Stimulated activated CD8-positive, alpha-beta memory T cell treated with anti-CD3 and anti-CD28 coated beads, Interleukin-7, amount 100 ng/mL, for 1 hour (primary cell): ENCODE measurements at places on chromosomes 5 and 9.

- no peak for DNase-seq
Observed at GRCh38 chr5:21806943-21807342, 1046.2 kb downstream of the CDH12 start.

DNA sequence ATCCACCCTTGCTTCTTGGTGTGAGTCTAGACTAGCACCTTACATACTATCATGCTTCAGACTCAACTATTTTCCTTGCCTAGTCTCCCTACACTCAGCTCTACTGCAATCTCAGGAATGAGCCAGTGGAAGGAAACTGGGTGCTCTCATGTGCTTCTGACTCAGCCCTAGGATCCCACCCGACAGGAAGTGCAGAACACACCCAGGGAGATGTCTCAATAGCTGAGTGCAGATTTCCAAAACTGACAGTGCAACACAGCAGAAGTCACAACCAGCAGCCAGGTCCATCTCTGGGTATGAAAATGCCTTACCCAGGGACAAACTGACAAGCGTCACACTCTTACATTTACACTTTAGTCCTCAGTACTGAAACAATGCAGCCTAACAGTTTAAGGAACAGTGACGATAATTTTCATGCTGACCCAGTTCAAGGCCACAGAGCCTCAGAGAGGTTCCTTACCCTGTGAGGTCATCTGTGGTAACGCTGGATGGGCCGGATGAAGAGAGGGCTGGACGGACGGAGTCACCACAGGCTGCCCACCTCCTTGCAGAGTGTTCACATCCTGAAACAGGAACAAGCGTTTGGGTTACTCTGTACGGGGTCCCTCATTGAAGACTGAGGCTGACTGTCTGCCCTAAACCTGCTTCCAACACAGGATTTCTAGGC is 33.0 kb downstream of the FKBP15 start:
- no peak for DNase-seq

DNA sequence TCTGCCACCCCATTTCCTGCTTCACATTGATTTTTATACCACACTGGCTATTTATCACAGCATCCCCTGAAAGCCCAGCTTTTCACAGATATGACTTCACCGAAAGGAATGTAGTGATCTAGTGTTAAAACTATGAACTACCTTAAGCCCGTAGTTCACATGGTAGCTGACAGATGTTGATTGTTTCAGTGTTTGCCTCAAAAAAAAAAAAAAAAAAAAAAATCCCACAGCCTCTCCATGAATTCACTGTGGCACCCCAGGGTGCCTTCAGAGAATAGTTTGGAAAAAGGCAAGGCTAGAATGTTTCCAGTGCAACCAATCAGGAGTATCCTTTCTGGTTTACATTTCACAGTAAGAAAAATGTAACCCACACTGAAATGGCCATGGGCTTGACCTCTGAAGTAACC is 37.1 kb downstream of the GLIS3 start:
- DNase-seq, result no peak

GRCh38 chr9:127793093-127793708 is 7.4 kb downstream of the CDK9 start:
- no peak for DNase-seq

DNA sequence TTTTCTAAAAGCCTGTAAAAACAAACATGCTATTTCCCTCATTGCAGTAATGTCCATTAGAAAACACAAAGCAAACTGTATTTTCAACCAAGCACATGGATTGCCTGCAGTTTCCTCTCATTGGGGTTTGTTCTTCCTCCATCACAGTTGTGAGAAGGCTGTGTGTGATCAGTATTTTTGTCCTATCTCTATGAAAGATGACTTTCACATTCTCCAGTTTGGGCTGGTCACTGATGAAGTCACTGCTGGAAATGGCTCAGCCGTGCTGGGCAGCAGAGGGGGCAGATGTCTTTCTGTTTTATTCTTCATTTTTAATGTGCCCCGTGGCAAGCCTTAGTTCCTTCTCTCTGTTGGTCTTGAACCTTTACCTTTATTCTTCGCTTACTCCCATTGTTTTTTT is 288.9 kb upstream of the MPDZ start:
- DNase-seq, result no peak

DNA sequence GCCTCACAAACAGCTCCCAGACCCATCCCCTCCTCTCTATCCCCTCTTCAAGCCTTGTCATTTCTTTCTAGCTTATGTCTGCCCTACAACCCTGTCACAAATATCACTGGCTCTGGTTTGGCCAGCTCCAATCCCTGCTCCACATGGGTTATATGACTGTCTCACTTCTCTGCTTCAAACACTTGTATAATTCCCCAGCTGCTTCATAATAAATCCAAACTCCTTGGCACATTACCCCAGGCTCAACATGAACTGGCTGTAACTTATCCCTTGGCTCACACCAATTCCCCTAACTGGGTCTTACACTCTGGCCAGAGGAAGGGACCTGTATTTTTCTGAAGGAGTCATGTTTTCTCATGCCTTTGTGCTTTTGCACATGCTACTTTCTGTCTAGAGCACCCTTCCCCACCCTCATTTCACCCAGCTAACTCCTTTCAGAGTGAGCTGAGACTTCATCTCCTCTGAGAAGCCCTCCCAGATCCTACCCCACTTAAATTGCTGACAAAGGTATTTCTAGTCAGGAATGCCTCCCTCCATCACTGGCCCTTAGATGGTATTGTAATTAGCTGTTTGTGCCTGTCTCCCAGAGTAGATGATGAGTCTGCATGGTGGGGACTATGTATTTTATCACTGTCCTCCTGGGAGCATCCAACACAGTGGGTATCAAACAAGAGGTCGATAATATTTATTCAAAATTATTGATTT is 5.3 kb downstream of the PRXL2C start:
- DNase-seq, result no peak

DNA sequence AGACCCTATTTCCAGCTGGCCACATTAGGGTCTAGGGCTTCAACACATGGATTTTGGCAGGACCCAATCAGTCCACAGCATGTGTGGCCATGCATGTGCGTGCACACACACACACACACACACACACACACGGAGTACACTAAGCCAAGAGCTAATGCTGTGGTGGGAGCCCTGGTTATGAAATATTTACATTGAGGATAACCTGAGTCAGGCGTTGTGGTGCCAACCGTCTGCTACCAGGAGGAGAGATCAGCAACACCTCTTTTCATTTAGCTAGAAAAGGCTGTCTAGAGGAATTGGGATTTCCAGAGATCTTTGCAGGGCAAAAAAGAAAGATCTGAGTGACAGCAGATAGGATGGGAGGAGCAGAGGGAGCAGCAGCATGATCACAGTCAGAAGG is 141.5 kb downstream of the TRPM3 start:
- no peak for DNase-seq

GRCh38 chr5:168174376-168174775 is 117.1 kb upstream of the WWC1 start:
- DNase-seq, result no peak

DNA sequence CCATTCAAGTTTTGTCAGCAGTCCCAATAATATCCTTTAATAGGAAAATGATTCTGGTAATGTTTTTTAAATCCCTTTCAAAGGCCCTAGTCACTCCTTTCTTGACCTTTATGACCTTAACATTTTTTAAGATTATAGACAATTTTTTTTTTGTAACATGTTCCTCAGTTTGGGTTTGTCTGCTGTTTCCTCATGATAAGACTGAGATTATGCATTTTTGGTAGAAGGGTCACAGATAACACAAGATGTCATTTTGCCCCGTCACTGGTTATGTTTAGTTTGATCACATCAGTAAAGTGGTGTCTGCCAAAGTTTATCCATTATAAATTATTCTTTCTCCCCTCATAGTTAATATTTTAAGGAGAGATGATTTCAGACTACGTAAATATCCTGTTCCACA is 16.0 kb upstream of the PTPDC1 start:
- DNase-seq, result no peak

DNA sequence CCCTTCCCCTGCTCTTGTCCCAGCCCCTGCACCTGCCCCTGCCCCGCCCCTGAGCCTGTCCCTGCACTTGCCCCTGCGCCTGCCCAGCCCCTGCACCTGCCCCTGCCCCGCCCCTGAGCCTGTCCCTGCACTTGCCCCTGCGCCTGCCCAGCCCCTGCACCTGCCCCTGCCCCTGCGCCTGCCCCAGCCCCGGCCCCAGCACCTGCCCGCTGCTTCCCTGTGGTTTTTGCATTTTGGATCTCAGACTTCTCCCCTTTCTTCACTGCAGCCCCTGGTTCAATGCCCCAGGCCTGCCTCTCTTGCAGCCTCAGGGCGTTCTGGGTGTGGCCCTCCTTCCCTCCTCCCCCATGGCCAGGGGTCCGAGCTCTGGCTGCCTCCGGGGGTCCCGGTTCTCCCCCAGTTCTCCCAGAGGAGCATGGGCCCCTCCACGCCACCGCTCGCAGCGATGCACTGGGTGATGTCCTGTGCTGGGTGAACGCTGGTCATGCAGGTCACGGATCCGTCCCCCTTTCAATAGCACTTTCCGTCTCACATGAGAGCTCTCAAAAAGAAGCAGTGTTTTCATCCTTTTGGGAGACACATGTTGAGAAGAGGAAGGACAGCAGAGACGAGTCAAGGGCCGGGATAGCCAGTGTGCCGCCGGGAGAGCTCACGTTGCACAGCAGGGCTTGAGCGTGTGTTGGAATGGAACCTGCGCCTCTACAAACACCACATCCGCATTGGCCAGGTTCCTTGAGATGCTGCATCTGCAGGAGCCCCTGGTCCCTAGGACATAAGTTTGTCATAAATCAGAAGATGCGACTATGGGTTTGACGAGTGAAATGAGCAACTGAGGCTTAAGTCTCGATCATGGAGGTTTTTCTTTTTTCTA is 44.0 kb upstream of the IRX4 start:
- DNase-seq, result no peak

DNA sequence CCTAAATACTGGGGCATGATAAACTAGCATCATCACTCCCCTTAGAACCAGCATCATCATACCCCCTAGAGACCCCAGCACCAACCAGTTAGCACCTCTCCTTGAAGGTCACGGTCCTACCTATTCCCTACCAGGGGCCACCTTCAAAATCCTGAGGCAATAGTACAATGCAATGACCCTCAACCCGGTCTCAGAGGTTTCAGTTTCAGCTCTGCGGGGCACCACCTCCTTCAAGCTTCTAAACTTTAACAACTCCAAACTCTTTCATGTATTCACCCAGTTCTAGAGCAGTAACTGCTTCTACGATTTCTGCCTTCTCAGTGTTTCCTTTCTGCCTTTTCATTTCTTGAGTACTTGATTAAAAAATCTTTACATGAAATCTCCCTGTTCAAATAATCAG is 130.1 kb upstream of the EPB41L4A start:
- no peak for DNase-seq

DNA sequence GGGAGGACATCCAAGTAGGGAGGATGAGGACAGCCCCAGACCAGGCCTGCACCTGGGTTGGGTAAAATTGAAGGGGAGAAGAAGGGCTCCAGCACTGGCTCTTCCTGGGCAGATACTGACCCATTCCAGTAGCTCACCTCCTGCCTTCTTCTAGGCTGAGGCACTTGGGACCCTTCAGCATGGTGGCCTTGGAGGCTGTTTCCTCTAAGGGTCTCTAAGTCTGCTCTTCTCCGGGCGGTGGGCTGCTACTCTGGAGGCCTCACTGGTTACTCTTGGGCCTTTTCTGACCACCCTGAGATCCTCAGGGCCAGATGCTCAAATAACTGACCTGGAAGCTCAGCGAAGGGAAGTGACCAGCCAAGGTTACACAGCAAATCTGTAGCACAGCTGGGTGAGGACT is 2.8 kb upstream of the TIFAB start:
- no peak for DNase-seq

DNA sequence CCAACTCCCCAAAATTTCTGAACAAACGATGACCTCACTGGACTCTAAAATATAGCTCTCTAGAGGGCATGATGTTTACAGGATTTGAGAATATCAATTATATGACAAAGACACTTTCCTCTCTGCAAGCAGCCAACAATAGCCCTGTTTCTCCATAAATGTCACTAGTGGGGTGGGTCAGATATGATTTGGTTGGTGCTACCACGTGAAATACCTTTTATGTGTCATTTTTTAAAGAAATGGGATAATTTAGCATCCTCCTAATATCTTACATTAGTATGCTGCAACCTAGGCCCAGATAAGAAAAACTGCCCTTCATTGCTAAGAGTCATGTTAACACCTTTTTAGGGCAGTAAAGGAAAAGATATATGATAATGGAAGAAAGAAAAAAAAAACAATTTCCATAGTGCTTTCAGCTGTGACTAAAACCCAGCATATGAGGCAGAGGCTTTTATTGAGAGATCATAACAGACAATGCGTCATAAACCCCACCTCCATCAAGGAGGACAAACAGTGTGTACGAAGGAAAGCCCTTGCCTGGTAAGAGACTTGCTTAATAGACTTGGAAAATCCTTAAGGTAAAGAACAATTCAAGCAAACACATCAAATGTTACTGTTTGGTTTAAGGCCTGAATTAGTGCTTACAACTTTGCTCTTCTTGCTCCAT is 372.4 kb upstream of the PAPPA start:
- DNase-seq, result no peak

- DNase-seq, result no peak
Observed at GRCh38 chr5:119359737-119360413, 4.1 kb downstream of the TNFAIP8 start.

- DNase-seq, result no peak
Observed at GRCh38 chr9:117772960-117773359, 68.8 kb downstream of the TLR4 start.

- DNase-seq, result no peak
Observed at GRCh38 chr5:89374818-89375521, 492.0 kb upstream of the MEF2C start.

GRCh38 chr9:102669220-102669619 is 325.9 kb upstream of the CYLC2 start:
- no peak for DNase-seq

DNA sequence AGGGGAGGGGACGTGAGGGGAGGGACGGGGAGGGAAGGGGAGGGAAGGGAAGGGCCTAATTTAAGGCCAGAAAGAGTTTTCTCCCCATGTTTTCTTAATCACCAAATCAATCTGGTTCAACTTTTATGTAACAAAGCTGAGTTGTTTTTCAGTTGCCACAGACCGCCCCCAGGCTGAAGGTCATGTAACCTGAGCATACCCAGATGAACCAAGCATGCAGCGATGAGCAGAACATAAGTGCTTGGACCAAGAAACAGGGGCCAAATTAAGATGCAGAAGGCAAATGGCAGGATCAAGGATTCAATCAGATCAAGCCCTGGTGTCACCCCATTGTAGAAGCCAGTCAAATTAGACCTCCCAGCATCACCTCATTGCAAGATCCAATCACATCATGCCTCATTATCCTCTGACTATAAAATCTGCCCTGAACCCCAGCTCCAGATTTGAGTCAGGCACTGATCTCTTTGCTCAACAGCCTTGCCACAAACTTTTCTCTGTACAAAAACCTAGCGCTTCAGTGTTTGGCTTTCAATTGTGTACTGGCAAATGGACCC is 113.5 kb upstream of the TNPO1 start:
- no peak for DNase-seq

- no peak for DNase-seq
Observed at GRCh38 chr9:4301296-4301695, 1.4 kb upstream of the GLIS3 start.

- no peak for DNase-seq
Observed at GRCh38 chr5:22431406-22431805, 421.7 kb downstream of the CDH12 start.

GRCh38 chr9:136309101-136309801 is 5.4 kb upstream of the CCDC187 start:
- DNase-seq, result no peak
